Amniotic stem cell (primary cell): ENCODE measurements at places on chromosomes 5 and 9.

DNA sequence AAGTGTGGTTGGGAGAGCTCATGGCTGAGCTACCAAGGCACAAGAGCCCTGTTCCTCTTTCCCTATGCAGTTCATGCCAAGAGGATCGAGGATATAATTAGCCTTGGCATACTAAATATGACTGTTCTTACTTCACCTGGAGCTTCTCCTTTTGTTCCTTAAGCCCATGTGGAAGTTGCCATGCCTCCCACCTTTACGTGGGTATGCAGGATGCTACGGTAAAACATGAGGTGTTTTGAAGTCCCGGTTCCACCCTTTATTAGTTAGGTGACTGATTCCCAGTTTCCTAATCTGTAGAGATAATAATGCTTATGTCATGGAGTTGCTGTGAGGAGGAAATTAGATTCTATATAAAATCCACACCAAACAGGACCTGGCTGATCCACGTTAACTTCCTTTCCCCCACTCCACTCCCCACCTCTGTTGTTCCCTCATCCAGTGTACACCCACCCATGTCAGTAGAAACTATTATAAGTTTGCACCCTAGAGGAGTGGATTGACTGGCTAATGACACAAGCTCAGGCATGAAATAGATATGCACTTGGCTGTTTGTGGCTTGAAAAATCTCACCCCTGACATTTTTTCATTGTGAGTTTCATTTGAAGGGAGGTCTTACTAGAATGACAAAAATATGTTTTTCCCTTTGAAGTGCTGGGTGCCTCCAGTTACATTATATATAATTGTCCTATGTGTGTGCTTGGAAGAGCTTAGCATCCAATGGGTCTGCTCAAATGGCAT is 36.8 kb upstream of the SHOC1 start:
- no peak for DNase-seq

DNA sequence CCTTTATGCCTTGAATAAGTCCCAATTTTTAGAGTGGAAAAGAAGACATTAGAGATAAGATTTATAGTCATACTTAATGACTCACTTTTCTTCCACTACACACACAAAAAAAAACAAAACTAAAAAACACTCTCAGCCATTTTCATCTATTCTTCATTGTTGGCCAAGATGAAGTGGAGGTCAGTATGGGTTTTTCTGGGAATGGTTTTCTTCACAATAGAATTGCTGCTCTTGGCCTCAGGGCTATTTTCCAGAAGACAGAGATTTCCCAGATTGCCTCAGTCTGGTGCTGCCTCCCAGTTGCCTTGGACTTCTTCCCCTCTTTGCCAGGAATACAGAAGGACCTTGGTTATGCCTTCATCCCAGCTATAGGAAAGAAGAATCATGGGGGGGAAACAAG is 463.7 kb downstream of the TMEM232 start:
- DNase-seq: no peak

DNA sequence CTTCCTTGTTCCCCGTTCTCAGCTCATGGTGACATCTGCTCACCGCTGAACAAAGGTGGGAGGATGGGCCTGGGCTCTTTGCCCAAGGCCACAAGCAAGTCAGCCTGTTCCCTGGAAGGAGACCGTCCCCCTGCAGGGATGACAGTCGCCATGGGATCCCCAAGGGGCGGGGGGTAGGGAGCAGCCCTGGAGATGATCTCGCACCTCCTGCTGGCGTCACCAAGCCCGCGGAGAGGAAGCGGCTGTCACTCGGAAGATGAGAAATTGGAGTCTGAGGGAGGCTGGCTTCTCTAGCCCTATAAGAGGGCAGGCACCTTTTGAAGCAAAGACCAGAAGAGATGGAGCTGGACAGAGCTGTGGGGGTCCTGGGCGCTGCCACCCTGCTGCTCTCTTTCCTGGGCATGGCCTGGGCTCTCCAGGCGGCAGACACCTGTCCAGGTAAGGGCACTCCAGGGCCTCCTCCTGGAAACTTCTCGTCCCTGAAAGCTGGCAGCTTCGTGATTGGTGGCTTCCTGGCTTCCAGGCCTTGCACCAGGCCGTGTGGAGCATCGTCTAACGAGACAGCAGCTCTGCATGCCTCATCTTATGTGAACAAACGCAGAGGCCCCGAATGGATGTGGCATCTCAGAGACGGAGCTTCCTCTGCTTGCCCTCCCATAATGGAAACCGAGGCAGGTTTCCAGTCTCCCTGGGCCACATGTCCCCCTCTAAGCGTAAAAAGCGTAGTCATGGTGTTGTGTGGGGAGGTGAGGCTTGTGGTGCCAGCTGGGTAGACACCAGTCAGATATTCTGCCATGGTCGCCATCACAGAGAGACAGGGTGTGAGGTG is at the start of gene FCN2:
TSS of gene FCN2 (plus strand) at position 327 of the 829 bp plus-strand sequence. CDS start at position 339, 12 bp downstream.
- DNase-seq: no peak

DNA sequence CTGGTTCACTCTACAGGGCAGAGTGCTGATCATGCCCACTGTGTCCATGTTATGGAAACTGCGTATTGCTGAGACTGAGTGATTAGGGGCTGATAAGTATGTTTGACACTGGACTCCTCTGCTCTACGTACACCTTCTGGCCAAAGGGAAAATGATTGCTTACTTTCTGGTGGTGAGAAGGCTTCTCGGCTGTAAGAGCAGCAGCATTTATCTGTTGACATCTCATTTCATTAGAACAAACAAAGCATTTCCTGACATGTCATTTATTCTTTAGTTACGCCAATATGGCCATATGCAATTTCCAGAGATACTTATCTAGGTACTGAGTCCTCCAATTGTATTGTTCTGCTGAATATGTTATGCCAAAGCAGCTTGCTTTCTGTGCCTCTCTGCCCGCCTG is 5.6 kb downstream of the FAXDC2 start:
- no peak for DNase-seq

GRCh38 chr9:4298255-4299004 is 1.4 kb downstream of the GLIS3 start:
- peak; percentile 21 for DNase-seq

DNA sequence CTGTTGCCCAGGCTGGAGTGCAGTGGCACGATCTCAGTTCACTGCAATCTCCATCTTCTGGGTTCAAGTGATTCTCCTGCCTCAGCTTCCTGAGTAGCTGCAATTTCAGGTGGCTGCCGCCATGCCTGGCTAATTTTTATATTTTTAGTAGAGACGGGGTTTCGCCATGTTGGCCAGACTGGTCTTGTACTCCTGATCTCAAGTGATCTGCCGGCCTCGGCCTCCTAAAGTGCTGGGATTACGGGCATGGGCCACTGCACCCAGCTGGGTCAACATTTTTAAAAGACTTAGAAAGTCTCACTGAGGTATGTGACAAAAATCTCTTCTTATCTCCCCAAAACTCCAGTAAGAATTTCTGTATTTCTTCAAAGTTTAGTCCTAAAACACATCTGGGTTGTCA is 211.6 kb downstream of the CTNND2 start:
- no peak for DNase-seq

GRCh38 chr5:154826-155225 is 36.5 kb upstream of the LRRC14B start:
- DNase-seq: no peak

DNA sequence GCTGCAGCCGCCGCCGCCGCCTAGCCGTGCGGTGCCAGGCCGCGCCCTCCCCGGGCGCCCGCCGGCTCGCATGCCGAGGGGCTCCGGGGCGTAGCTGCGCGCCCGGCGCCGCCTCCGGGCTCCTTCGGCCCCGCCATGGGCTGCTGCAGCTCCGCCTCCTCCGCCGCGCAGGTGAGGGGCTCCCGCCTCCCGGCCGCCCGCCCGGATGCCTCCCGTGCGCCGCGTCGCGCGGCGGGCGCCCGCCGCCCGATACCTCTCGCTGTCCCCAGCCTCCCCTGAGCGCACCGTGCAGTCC is 230 bp downstream of the SLC44A1 start:
- no peak for DNase-seq

GRCh38 chr5:127085796-127086195 is 12.5 kb upstream of the C5orf63 start:
- DNase-seq: no peak

DNA sequence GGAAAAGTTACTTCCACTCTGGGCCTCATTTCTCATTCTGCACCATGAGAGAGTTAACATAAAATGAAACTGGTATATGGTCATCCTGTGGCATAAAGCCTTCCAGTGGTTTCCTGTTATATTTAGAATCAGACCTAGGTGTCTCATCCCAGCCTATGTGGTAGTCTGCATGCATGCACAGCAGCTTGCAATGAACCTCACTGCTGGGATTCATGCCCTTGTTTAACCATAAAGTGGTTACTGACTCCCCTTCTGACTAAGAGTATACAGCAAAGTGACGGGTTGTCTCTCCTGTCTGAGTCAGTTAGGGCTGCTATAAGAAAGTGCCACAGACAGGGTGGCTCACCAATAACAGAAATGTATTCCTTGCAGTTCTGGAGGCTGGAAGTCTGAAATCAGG is 14.7 kb upstream of the TDRD7 start:
- no peak for DNase-seq

DNA sequence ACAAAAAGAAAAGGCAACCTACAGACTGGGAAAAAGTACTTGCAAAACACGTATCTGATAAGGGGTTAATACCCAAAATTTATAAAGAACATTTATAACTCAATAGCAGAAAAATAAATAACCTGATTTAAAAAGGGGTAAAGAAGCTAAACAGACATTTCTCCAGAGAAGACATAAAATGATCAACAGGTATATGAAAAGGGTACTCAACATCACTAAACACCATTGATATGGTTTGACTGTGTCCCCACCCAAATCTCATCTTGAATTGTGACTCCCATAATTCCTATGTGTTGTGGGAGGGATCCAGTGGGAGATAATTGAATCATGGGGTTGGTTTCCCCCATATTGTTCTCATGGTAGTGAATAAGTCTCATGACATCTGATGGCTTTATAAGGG is 27.1 kb upstream of the LIFR start:
- DNase-seq: no peak

DNA sequence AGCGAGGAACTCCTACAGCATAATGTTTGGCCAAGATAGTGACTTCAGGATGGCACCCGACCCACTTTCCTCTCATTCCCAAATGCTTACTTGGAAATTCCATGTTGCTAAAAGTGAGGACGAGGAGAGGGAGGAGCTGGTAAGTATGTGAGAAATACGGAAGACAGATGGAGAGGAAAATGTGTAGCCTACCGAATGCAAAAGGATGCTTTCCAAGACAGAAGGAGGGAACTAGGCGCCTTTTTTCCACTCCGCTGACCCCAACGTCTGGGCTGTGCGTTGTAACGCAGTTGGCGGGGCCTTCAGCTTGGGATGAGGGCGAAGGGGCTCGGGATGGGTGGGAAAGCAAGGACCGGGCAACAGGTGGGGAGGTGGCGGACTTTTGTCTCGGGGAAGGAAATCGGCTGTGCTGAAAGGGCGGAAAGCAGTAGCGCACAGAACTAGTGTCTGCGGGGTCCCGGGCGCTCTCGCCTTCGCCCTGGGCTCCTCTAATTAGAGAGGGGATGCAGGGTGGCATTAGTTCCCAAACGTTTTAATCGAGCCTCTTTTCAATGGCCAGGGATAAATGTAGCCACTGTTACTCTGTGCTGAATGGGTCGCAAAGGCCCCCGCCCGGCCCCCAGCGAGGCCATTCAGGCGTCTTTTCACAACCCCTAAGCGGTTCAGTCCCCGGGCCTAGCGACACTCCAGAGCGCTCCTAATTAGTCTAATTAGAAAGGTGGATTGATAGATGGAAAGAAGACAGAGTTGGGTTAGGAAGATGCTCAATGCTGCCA is 12.6 kb downstream of the FOXD1 start:
- no peak for DNase-seq

DNA sequence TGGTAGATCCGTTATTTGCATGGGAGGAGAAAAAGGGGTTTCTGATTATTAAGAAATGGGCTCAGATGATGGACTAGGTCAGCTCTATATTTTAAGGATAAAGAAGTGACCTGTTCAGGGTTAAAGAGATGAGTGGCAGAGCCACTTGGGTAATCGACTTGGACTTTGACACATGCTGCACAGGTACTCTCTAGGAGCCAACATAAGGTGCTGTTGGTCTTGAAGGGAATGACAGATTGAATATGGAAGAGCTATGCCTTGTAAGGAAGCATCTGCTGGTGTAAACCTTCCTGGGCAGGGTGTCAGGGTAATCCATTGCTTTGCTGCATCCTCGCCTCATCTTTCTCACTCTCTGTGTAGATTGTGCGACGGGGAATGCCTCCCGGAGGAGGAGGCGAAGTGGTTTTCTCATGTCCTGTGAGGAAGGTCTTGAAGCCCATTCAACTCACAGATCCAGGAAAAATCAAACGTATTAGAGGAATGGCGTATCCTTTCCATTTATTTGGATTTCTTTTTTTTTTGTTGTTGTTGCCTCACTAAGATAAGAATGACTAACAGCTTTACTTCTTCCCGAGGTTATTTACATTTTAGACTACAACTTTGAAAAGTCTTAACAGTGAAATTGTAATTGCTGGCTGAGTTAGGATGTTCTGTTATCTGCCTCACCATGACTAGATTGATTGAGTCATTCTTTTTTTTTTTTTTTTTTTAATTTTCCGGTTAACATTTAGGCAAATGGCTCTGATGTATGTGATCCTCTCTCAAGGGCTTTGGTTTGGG is 41.2 kb downstream of the RCL1 start:
- DNase-seq: peak; percentile 1

DNA sequence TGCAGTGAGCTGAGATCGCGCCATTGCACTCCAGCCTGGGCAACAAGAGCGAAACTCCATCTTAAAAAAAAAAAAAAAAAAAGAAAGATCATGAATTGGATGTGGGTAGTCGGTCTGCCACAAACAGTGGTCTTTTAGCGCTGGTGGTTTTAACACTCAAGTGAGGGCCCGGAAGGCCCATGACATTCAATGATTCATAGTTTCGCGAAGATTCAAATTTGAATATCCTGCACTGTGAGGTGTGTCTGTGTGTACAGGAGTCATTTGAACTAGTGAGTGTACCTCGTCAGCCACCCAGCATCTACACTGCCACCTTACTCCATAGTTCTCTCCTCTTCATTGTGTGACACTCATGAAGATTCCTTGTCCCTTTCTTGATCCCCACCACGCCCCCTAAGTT is 41.3 kb downstream of the CFAP77 start:
- DNase-seq: no peak

DNA sequence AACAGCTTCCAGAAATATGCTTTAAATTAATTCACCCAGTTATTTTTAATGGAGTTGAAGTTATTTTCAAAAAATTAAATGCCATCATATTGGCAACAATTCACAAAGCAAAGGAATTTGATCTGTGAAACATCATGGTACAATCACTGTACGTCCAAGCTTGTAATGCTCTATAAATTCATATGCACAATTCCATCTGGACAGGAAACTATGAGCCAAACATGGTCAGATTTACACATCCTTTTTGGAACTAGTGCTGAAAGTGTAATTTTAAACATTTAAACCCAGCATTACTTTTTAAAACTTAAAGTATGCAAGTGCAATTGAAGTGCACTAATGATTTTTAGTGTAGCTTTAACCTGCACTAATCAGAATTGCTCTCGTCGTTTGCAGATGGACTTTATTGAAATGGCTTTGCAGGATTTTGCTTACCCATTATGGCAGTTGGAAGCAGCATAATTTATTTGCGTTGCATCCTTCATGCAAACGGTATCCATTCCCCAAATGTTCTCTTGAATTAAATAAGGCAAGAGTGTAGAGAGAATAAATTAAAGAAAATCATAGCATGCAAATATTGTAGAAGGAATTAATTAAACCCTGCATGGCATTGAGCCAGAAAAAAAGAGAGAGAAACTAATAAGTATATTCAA is 21.0 kb upstream of the OR13F1 start:
- DNase-seq: no peak

- no peak for DNase-seq
These were observed 418.1 kb downstream of the ACTL7B start for GRCh38 chr9:108437656-108438055.

GRCh38 chr5:139651043-139651834 is 3.1 kb downstream of the CXXC5 start:
- no peak for DNase-seq

- no peak for DNase-seq
These were observed 29.3 kb downstream of the PAPPA start for GRCh38 chr9:116182876-116183275.

- no peak for DNase-seq
These were observed 501.5 kb downstream of the SPATA31D1 start for GRCh38 chr9:82490019-82490499.
